A549 treated with Mapracorat at 1 μM for 4 hours (cell line): ENCODE measurements at places on chromosomes 5 and 9. TPM values are rescaled to one million over a fixed set of nuclear protein-coding genes. Genes with fewer than 3 reads are reported as not detected.

ANKRD34B gene
- 0.04 to 0.16 TPM (median 0.09 TPM) in 4 of 5 replicates, not detected in the other for total RNA-seq

FBXL7 gene
- 1.2 to 1.5 TPM (median 1.5 TPM) in 5 replicates for total RNA-seq

TSLP gene
- total RNA-seq, result not detected in 5 replicates

GMCL2 gene
- not detected in 5 replicates for total RNA-seq

GEMIN5 gene
- 19.8 to 24.3 TPM (median 21.7 TPM) in 5 replicates for total RNA-seq

NR5A1 gene
- 0.06 to 0.23 TPM (median 0.15 TPM) in 3 of 5 replicates, not detected in the others for total RNA-seq

PLGRKT gene
- total RNA-seq, result 19.2 to 28.2 TPM (median 23.7 TPM) in 5 replicates

CLIC3 gene
- total RNA-seq, result 2.4 to 5.5 TPM (median 4.9 TPM) in 5 replicates

FOXD4L6 gene
- not detected in 5 replicates for total RNA-seq

MAMDC2 gene
- 0.20 to 0.35 TPM (median 0.31 TPM) in 5 replicates for total RNA-seq

GPX3 gene
- 14.9 to 20.3 TPM (median 17.4 TPM) in 5 replicates for total RNA-seq

ADRA1B gene
- 20.0 to 28.1 TPM (median 24.3 TPM) in 5 replicates for total RNA-seq

ADAMTSL1 gene
- total RNA-seq, result 0.07 to 0.13 TPM (median 0.09 TPM) in 3 of 5 replicates, not detected in the others

LHFPL2 gene
- total RNA-seq, result 54.6 to 67.2 TPM (median 61.2 TPM) in 5 replicates

PLAC8L1 gene
- not detected in 5 replicates for total RNA-seq

PKD2L2 gene
- total RNA-seq, result 0.07 TPM in 1 of 5 replicates, not detected in the others

RAI14 gene
- 50.9 to 69.6 TPM (median 68.0 TPM) in 5 replicates for total RNA-seq

LECT2 gene
- not detected in 5 replicates for total RNA-seq

PCDHGC5 gene
- not detected in 5 replicates for total RNA-seq

PFN3 gene
- not detected in 5 replicates for total RNA-seq

HTR4 gene
- total RNA-seq, result not detected in 5 replicates

SHB gene
- total RNA-seq, result 30.7 to 45.4 TPM (median 42.8 TPM) in 5 replicates
